CD4-positive, alpha-beta T cell treated with Interferon alpha-2 for 1 hour (primary cell): ENCODE measurements at places on chromosomes 5 and 9.

GRCh38 chr5:122997294-122997693 lies 39.2 kb downstream of the PPIC start:
- DNase-seq: no peak

DNA sequence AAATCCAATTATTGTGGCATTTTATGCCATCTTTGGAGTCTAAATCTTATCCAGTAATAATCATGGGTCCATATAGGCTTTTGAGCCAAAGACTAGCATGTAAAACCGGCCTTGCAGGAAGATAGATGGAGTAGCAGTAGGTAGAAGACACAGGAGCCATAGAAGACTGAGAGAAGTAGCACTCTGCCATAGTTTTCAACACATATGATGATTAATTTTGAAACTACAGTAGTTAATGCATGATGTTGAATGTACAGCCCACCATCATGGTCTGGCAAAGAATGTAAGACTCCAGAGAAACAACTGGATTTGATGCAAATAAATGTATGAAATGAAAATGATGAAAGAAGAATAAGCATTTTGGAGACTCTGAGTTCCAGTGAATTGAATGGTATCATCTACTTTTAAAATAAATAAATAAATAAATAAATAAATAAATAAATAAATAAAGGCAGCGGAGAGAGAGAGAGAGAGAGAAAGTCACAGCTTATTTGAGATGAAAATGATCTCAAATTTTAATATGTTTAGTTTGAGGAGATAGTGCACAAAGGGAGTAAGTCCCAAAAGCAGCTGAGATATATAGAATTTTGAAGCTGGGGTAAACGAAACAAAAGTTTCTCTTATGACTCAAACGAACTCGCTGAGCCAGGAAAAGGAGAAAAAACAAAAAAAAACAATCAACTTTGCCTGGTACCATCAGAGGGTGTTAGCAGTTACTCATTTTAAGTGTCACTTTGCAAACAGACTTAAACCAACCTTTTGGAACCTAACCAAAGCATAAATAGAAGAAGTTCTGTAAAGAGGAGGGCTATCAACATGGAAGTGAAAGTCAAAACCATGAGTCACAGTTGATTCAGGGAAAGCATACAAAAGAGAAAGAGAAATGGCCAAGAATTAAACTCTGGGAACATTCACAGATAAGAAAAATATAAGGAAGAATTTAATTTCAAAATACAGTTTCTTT lies 388.7 kb downstream of the CETN3 start:
- DNase-seq: no peak

GRCh38 chr5:33114361-33114760 lies 326.4 kb upstream of the TARS1 start:
- no peak for DNase-seq

GRCh38 chr5:2334719-2335118 lies 416.8 kb downstream of the IRX2 start:
- DNase-seq: no peak

GRCh38 chr9:74755355-74755754 lies 132.4 kb downstream of the TRPM6 start:
- no peak for DNase-seq

GRCh38 chr9:126399251-126399650 lies 72.6 kb downstream of the MVB12B start:
- DNase-seq: no peak

GRCh38 chr5:1943481-1943880 lies 60.8 kb upstream of the IRX4 start:
- DNase-seq: no peak

- DNase-seq: no peak
These were observed 23.1 kb downstream of the MLLT3 start for GRCh38 chr9:20599195-20599594.

- no peak for DNase-seq
These were observed 94.7 kb downstream of the SERINC5 start for GRCh38 chr5:80161165-80161564.

GRCh38 chr5:111016801-111017200 lies 54.7 kb upstream of the TSLP start:
- no peak for DNase-seq

GRCh38 chr5:23994581-23995370 lies 487.4 kb downstream of the PRDM9 start:
- no peak for DNase-seq

DNA sequence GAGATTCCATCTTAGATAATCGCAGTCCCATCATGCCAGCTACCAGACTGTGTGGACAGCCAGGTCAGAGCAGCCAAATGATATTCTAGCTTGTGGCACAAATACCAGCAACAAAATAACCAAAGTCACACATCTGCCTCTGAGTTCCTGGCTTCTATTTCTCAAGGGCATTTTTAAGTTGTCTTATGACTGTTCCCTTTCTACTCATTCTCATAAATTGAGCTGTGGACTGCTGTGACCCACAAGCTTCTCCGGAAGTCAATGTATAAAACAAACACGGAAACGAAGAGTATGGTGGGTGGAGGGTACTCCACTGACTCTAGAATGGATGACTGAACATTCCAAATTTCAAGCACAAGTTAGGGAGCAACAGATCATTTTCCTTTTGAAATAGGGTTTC lies 43.9 kb downstream of the PDCD1LG2 start:
- no peak for DNase-seq

DNA sequence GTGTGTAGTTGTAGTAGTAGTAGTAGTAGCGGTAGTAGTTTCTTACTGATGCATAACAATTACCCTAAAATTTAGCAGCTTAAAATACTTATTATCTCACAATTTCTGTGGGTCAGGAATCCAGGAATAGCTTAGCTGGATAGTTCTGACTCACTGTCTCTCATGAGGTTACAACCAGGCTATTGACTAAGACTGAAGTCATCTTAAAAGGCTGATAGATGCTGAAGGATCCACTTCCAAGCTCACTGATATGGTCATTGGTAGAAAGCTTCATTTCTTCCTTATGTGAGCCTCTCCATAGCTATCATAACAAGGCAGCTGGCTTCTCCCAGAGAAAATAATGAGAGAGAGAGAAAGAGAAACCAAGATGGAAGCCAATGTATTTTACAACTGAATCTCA lies 147.5 kb upstream of the FBXL17 start:
- no peak for DNase-seq

GRCh38 chr9:96071076-96071814 lies 195.8 kb downstream of the ERCC6L2 start:
- DNase-seq: peak; percentile 20

GRCh38 chr5:7850395-7851239 lies at the start of gene CFAP90:
Gene CFAP90 (minus strand): TSS chr5:7851133. CDS start chr5:7851021, 112 bp downstream.
- DNase-seq: peak; percentile 23

DNA sequence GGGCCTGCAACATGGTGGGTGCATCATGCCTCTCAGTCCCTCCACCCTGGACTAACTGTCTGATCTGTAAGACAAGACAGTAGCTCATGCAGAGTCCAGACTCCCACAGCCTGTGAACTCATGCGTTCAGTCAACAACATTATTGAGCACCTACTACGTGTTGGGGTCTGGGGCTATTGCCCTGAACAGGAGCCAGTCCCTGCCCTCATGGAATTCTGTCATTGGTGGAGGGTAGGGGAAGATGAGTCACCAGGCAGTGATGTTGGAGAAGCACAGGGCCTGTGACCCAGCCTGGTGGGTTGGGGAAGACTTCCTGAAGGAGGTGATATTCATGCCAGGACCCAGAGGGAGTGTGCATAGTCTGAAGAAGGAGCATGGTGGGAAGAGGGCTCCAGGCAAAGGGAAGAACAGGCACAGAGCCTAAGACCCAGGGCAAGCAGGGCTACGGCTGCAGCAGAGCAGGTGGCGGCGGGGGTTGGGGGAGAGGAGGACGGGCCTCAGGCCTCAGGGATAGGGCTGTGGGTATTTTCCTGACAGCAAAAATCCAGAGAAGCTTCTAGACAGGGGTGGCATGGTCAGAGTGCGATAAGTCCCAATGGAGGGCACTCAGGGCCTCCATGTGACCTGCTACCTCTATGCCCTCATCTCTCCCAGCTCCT lies 26.7 kb upstream of the PSD2 start:
- DNase-seq: no peak

GRCh38 chr5:115594128-115595047 lies 7.9 kb downstream of the TICAM2 start:
- DNase-seq: no peak
